Fibroblast of skin of right biceps (primary cell): ENCODE measurements at places on chromosomes 2 and 18.

- no peak for DNase-seq
These were observed 62.9 kb downstream of the SETBP1 start for GRCh38 chr18:44743631-44744030.

DNA sequence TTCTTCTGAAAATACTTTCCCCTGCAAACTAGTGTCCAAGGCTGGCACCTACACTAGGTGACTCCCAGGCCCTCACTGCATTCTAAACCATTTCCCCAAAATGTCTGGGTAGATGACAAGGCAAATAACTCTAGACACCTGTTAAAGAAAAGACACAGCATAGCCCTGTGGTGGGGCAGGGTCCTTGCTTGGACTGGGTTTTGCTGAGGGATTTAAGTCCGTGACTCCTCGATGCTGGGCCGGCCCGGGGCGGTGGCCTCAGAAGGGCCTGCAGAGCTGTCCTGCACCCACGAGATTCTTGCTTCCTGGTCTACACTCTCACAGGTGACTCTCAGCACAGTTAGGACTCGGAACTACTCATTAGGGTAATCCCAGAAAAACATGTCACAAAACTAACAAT, 55.2 kb downstream of the MBP start:
- DNase-seq = no peak

DNA sequence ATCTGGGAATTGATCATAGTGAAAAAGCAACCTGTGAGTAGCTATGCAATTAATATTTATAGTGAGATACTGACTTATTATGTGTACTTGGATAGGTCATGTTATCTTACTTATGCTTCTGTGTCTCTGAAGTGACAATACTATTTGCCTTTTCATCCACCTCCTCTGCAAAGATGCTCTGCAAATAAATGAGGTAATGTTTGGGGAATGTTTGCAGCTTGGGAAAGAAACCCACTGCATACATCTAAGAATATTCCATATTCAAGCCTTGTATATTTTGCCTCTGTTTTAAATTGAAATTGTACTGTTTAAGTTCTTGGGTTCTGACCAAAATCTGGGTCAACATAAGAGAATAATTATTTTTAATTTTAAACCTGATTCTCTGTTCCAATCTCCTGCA, 217.4 kb upstream of the DTNA start:
- DNase-seq = peak; percentile 2

- no peak for DNase-seq
These were observed 107.2 kb upstream of the SMAD2 start for GRCh38 chr18:48037481-48038271.

DNA sequence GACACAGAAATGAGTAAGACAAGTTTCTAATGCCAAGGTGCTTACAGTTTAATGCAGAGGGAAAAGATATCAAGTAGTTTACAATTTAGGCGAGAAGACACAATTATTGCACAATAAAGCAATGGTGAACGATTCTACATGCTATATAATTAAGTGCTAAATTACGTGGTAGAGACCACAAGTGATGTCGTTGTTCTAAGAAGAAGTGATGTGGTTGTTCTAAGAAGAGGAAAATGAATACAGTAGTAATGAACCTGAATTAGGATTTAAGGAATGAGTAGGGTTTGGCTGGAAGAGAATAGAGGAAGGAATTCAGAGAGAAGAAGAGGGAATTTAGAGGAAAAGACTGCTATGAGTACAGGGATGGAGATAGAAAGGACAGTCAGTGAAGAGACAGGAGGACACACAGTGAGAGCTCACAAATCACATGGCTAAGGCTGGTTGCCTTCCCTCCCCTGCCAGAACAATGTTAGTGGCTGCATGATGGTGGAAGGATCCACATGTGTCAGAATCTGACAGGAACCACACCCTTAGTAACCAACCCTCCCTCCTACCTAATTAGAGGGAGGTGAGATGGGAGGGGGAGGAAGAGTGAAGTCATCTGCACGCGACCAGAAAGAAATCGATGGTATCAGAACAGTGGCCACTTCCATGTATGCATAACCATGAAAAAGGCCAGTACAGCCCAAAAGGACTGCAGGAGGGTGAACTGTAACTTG, 44.7 kb downstream of the M1AP start:
- DNase-seq = no peak

DNA sequence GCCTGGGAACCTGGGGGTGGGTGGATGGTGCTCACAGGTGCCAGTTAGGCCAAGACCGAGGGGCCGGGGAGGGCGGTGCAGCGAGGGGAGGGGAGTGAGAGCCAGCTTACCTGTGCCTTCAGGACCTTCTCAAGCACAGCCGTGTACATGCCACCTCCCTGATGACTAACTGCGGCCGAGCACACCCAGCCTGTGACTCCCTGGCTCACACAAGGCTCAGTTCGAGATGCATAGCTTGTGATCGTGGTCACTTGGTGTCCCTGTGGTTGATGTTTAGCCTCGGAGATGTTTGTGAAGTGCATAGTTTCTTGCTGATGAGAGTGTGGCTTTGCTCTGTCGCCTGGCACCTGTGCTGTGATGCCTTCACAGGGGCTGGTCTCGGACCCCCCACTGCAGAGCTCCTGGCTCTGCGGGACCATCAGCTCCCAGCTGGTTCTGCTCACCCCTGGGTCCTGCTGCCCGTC, 84.5 kb upstream of the ODC1 start:
- DNase-seq = no peak
